CD14-positive monocyte (primary cell): ENCODE measurements at places on chromosomes 1 and 21.
A peak's percentile ranks its signal among the peaks of the same experiment; 100 is the strongest.

DNA sequence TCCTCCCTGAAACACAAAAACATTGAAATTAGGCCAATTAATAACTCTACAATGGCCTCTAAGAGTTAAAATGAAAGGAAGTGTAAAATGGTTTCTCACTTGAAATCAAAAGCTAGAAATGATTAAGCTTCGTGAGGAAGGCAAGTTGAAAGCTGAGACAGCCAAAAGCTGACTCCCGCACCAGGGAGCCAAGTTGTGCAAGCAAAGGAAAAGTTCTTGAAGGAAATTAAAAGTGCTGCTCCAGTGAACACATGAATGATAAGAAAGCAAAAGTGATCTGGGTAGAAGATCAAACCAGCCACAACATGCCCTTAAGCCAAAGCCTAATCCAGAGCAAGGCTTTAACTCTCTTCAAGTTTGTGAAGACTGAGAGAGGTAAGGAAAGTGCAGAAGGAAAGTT, 22.8 kb downstream of the CYYR1 start:
- DNase-seq = no peak

DNA sequence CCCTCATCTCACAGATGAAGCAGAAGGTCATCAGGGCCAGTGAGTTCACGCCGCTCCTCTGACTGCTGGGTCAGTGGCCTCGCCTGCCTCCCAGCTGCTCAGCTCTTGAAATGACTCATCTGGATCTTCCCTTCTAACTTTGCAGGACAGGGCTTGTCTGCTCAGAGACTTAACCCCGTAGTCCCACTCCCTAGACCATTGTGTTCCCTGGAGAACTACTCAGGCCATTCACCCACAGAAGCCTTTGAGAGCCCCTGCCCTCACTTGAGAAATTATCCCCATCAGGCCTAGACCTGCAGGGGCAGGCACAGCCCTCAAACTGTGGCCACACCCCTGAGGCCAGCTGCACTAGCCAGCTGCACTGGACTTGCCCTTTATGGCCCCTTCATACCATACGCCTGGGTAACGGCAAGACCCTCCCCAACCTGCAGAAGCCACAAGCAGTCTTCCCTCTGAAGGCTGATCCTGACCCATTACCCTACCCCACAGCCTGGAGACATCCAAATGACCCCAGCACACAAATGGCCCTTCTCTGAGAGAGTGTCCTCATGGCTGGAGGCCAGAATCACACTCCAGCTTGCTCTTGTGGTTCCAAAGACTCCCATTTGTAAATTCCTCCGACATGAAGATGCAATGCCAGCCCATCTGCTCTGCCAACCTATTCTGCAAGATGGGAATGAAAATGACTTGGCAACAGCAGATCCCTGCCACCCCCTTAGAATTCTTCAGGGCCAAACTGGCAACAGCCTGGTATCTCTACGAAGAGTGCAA, 33.2 kb downstream of the RCSD1 start:
- peak; percentile 29 for DNase-seq

DNA sequence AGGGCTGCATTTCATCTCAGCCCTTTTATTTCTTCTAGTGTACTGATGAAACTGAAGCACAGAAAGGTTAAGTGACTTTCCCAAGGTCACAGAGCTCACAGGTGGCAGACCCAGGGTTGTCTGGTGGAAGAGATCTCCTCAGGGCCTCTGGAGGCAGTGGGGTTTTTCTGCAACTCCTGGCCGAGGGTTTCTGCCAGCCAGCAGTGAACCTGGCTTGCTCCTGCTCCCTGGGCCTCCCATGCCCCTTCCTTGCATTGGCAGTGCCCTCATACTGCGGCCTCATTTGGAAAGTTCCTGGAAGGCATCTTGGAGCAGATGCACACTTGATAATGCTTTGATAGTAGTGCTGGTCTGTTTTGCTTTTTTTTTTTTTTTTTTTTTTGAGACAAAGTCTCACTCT, 7.7 kb downstream of the GALNT2 start:
- no peak for DNase-seq

DNA sequence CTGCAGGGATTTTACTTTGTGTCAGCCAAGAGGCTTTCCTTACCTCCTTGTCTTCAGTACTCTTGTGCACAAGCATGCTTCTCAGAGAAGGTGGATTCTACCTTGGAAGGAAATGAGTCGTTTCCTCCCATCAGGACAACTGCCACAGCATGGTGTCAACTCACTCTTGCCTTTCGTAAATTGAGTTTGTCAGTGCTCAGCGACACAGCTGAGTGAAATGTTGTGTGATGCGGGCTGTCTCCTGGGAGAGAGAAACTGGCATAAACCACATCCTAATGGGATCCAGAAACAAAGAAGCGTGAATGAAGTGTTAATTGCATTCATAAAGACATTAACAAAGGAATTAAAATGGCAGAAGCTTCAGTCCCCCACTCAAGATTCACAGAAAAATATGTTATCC, 51.5 kb upstream of the SLC22A15 start:
- no peak for DNase-seq

DNA sequence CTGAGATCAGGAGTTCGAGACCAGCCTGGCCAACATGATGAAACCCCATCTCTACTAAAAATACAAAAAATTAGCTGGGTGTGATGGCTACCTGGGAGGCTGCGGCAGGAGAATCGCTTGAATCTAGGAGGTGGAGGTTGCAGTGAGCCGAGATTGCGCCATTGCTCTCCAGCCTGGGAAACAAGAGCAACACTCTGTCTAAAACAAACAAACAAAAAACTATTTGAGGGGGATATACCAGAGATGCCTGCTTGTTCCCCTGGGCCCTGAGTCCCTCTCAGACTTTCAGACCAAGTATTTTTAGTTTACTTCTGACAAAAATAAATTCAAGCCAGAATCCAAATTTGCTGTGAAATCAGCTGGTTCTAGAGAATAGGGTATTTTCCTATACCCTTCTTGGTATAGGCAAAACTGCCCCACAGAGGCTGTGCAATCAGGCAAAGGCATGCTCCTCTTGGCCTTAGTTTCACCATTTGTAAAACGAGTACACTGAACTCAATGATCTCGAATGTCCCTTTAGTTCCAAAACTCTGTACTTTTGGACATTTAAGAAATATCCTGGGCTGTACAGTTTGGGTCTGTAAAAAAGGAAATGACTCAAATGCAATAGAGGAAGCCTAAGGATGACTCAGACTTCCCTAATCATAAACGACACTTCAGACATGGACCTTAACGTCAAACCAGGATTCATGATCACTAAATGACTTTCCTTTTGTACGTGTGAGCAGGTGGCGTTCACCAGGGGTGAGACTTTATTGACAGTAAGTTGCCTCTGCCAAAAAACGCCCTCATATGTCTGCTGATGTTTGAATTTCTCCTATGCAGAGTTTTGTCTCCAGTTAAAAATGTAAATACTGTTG, 16.1 kb downstream of the ENSA start:
- peak; percentile 91 for DNase-seq

DNA sequence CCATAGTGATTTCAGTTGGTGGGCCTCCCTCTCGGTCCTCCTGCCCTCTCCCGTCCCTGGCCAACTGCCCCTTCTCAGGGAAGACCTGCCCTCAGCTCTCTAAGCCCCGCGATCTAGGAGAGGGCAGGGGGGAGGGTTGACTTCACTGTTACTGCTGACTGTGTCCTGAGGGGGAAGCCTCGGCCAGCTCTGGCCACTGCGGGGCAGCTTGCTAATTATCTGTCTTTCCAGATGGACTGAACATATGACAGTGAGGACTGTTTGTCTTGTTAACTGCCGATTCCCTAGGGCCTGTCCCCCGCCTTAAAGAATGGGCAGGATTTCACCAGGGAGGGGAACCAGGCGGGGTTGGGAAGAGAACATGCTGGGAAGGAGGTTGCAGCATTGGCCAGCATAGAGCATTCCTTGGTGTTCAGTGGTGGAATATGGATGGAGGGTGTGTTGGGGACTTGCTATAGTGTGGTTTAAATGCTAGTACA, 22.9 kb downstream of the NIPAL3 start:
- no peak for DNase-seq

- no peak for DNase-seq
These were observed 320.2 kb downstream of the MATN1 start for GRCh38 chr1:30403061-30403645.

GRCh38 chr1:21323091-21323490, 32.8 kb upstream of the ECE1 start:
- no peak for DNase-seq

DNA sequence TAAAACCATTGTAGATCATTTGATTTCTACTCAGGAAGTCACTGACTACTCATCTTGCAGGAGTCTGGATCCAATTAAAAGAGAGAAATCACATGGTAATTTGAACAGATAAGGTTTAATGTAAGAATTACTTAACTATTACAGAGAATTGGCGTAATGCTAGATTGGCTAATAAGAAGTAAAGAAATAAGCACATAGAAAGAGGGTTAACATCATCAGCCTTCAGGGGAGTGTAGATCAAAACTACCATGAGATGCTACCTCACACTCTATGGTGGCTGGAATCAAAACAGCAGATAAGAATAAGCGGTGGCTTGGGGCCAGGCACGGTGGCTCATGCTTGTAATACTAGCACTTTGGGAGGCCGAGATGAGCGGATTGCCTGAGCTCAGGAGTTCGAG, 11.7 kb downstream of the ST3GAL3 start:
- DNase-seq = no peak

GRCh38 chr1:28966617-28967016, 52.2 kb downstream of the EPB41 start:
- no peak for DNase-seq

GRCh38 chr21:25214676-25215075, 392.6 kb downstream of the MRPL39 start:
- DNase-seq = no peak

DNA sequence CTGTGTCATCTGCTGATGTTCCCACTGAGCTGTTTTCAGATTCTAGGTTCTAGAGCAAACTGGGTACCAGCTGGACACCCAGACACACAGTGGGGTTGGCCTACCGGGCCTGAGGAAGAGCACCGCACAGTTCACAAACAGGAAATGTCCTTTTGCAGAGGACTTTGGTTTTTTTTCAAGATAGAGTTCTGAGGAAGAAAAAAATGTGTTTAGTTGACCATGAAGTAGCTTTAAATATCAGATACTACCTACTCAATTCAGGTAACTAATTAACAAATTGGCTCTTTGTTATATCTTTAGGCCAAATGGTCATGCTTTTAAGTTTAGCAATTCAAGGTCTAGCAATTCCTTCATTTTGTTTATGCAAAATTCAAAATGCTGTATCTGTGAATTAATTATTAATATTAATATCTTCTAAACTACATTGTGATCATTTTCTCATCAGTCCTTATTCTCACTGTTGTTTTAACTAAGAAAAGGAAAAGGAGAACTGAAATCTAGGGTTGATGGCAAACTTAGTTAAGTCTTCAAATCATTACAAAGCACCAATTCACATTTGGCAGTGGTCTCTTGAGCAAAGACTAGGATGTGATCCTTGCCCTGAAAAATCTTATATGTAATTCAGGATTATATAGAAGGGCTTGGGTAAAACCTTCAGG, 17.2 kb upstream of the NCF2 start:
- no peak for DNase-seq

- no peak for DNase-seq
These were observed 12.5 kb upstream of the UAP1 start for GRCh38 chr1:162549001-162549400.

GRCh38 chr1:39310015-39310414, 105.5 kb downstream of the MACF1 start:
- DNase-seq = no peak

GRCh38 chr1:17680308-17680707, 74.8 kb upstream of the ACTL8 start:
- DNase-seq = no peak

- DNase-seq = no peak
These were observed 102.5 kb upstream of the CASZ1 start for GRCh38 chr1:10898921-10899320.

DNA sequence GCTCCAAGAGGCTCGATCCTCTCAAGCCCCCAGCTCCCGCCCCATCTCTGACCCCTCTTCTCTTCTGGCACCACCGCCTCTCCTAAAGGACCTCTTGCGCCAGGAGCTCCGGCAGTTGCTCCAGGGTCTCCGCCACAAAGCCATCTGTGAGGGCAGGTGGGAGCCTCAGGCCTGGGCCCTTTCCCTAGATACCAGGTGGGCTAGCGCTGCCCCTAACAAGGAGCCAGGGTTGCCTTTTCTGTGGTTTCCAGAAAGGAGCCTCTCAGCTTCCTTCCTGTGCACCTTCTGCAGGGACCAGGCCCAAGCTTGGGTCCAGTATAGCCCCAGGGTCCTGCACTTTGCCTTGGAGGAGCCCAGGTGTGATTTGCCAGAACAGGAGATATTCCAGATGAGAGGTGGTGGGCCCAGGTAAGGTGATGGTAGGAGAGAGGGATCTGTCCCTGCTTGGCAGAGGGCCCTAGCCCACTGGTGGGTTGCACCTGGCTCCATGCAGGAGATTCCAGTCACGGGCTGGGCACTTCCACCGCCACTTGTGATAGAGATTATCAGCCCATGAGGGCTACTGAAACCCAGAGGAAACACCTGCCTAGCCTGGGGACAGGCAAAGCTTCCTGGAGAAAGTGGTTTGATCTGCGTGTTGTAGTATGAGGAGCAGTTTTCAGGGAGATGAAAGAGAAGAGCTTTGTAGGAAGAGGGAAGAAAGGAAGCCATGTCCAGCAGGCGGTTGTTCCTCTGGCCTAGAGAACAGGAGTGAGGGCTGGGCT, 1.0 kb downstream of the CCDC24 start:
- DNase-seq = no peak

DNA sequence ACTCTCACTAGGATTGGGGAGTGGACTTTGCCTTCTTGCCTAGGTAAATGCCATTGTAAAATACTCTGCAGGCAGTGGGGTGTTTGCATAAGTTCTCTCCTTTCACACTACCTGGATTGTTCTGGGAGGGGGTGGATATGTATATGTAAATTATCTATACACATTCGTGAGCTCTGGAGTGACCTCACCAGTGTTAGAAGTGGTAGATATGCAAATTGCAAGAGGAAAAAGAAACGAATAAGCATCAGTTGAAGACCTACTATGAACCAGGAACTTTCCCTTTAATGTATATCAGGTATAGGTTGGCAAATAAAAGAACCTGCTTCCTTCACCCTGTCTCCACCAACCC, 1.5 kb upstream of the ARHGEF11 start:
- no peak for DNase-seq

DNA sequence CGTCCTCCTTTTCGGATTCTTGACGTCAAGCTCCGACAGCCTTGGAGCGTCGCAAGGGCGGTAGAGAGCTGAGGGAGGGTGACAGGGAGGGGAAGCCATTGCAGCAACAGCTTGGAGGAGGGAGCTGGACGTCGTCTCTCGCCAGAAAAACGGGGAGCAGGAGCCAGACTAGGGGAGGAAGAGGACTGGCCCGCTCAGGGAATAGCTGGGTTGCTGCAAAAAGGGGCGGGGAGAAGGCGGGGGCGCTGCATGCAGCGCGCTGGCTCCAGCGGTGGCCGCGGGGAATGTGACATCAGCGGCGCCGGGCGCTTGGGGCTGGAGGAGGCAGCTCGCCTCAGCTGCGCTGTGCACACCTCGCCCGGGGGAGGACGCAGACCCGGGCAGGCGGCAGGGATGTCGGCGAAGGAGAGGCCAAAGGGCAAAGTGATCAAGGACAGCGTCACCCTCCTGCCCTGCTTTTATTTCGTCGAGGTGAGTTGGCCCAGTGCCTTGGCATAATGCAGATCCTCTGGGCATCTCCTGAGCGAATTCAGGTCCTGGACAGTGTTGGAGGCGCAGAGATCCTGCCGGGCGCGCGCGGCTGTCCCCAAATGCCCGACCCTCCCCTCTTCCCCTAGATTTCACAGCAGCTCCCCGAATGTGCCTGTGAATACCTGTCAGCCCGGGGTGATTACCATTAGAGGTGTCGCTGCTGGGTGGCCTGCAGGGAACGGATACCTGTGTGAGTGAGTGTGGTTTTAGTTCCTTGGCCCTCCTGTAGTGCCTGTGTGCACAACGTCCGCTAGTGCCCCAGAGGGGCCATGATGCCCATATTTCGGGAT, at the start of gene PLPPR4:
PLPPR4 (plus strand) TSS at position 292 of the 821 bp plus-strand sequence; CDS start at position 394, 102 bp downstream.
- no peak for DNase-seq

- no peak for DNase-seq
These were observed 33.5 kb downstream of the CYYR1 start for GRCh38 chr21:26539566-26539965.
